T47D (cell line): ENCODE measurements at places on chromosomes 7 and 10.

- no peak for DNase-seq
These were observed 63.3 kb downstream of the MRC1 start for GRCh38 chr10:17872191-17873091.

DNA sequence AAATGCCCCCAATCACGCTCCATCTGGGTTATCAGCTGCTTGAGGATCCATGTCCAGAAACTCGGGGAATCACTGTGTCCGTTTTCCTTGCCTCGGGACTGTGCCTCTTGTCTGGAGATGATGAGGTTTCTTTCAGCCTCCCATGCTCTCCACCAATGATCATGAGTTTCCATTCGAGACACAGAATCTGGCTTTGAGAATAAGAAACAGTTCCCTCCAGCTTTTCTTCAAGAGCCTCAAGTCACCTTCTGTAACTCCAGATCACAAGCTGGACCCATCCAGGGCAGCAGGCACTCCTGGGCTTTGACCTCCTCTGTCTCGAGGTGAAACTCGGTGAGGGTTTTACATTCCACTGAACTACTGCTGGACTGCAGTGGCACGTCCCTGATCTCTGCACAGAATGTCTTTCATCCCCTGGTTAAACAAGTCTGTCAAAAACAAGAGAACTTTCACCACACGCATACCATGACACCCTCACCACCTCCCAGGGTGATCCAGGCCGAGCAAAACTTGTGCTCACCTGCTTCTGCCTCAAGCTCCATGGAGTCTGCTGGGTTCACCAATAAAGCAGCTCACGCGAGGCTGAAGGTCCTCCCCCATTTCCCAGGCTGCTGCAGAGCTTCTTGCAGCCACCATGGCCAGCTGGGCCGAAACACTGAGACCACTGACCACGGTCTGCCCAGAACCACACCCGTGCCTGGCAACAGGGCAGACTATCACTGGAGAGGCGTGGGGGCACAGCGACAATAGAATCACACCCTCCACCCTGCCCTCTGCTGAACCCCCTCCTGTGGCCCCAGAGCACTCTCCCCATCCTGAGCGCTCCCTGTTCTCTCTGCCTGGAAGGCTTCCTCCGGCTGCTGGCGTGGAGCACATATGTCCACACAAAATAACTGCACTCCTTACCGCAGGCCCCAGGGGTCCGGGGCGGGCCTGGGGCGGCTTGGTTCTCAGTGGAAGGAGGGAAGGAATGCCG, 25.1 kb downstream of the MAT1A start:
- no peak for DNase-seq

GRCh38 chr10:22317076-22317370, 835 bp downstream of the COMMD3 start:
- DNase-seq = no peak

GRCh38 chr7:14762561-14762960, 140.0 kb downstream of the DGKB start:
- DNase-seq = no peak

DNA sequence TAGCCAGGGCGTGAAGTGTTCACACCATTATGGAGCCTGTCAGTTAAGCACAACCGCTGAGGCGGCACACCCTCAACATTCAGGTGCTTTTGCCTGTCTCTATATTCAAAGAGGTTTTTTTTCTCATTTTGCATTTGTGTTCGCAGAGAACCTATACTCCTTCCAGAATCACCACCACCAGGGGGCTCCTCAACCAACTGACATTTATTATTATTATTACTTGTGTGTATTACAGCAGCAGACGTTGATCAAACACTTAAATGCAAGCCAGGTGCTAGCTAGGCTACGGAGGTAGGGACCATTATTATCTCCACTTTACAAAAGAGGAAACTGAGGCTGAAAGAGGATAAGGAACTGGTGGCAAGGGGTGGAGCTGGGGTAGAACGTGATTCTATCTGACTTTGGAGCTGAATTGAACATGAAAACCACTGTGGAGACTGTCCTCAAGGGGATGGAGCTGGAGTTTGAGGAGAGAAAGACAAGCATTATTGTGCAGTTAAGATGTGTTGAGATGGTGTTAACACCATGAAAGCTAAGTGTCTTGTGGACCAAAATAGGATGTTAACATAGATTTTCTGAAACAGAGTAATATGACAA, 133.8 kb upstream of the PLXNA4 start:
- DNase-seq = peak; percentile 16

DNA sequence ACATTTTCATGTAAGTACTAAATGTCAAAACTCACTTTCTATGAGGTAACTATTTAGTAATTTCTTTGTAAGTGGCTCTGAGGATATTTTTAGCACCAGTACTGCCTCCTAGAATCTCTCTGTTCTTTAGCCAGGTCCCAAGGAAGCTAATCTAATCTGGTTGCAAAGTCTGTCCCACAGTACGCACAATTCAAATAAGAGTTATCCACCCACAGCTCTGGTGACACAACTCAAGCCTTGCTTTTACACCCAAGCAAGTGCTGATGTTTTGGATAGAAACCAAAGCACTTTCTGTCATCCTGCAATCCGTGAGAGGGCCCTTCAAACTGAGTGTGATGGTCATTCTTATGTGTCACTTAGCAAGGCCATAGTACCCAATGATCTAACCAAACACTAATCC, 14.5 kb downstream of the GIMAP5 start:
- no peak for DNase-seq
